ENCODE measurements at places on chromosomes 4 and X. TPM values are rescaled to one million over a fixed set of nuclear protein-coding genes. Genes with fewer than 3 reads are reported as not detected.

GRCh38 chr4:67291644-67292043 is 253.7 kb downstream of the CENPC start:
- no peak for DNase-seq
- H3K4me3 ChIP-seq = no peak overlapping the region
- H3K36me3 ChIP-seq = no peaks in the 10 kb centered on the region
- no peak overlapping the region for H3K27ac ChIP-seq
- no peaks in the 10 kb centered on the region for H3K27me3 ChIP-seq
- H3K4me1 ChIP-seq = peaks cover 6% of the 10 kb centered on the region

DNA sequence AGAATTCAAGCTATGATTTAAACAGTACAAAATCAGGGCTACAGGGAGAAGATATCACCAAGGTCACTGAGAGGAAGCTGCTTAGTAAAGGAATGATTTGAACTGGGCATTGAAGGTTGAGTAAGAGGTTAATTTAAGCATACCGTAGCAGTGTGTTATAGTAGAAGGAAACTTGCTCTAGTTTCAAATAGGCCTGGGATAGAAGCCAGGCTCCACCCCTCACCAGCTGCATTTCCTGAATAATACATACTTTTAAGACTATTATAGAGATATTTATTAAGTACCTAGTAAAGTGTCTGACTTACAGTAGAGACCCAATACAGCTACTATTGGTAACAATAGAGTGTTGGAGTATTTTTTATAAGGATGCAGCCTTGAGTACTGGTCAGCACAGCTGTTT is 118.0 kb upstream of the GLRA2 start:
- no peaks in the 10 kb centered on the region for H3K4me1 ChIP-seq
- DNase-seq = no peak
- no peak overlapping the region for H3K4me3 ChIP-seq
- no peaks in the 10 kb centered on the region for H3K27me3 ChIP-seq

DNA sequence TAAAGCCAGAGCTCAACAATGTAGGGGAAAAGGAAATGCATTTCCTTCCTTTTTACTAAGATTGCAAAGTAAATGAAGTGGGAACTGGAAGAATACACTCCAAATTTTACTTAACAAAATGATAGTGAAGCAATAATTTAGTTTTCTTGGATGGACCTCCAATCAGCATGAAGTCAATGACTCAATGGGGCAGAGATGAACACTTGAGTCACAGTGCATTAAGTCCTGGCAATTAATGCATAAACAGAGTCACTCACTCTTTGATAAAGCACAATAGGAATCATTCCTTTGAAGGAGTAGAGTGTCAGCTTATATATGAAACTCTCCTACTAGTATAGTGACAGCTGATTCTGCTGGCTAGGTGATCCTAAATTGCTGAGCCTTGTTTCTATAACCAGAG is 66.7 kb upstream of the FRAS1 start:
- no peaks in the 10 kb centered on the region for H3K27me3 ChIP-seq
- no peak for DNase-seq
- no peak overlapping the region for H3K4me3 ChIP-seq
- H3K27ac ChIP-seq = no peak overlapping the region
- peaks cover 5% of the 10 kb centered on the region for H3K4me1 ChIP-seq

- H3K4me1 ChIP-seq = no peaks in the 10 kb centered on the region
- H3K36me3 ChIP-seq = no peaks in the 10 kb centered on the region
- DNase-seq = no peak
- H3K4me3 ChIP-seq = no peak overlapping the region
These were observed 55.8 kb downstream of the HHIP start for GRCh38 chr4:144701683-144702233.

GRCh38 chr4:30770049-30770549 is 49.9 kb downstream of the PCDH7 start:
- no peaks in the 10 kb centered on the region for H3K27me3 ChIP-seq
- no peak for DNase-seq
- no peak overlapping the region for H3K27ac ChIP-seq

DNA sequence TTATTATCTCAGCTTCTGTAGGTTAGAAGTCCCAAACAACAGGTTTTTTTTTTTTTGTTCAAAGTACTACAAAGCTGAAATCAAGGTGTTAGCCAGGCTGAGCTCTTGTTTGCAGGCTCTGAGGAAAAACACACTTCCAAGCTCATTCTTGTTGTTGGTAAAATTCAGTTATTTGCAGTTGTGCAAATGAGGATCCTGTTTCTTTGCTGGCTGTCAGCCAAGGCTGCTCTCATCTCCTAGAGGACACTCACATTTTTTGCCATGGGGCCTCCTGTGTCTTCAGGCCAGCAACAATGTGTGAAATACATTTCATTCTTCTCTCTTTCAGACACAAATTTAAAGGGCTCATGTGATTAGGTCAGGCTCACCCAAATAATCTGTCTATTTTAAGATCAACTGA is 60.3 kb upstream of the HSD17B10 start:
- H3K27ac ChIP-seq = no peak overlapping the region
- DNase-seq = no peak
- H3K36me3 ChIP-seq = no peaks in the 10 kb centered on the region
- H3K27me3 ChIP-seq = no peaks in the 10 kb centered on the region
- no peak overlapping the region for H3K4me3 ChIP-seq

DNA sequence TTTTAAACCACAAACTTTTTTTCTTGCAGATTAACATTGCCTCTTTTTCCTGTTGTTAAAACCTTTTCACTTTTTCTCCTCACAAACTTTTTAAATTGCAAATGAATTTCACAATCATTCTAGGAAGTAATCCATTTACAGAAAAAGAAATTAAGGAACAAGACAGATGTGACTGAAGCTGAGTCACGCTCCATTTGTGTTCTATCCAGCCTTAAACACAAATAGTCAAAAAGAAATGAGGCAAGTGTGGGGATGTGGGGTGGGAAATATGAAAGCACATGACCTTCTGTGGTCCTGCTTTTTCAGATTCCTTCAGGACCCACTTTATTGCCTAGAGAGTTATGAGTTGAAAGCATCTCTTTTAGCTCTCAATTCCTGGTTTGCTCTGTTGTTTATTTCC is 197.0 kb downstream of the ADGRL3 start:
- H3K4me1 ChIP-seq = no peaks in the 10 kb centered on the region
- no peaks in the 10 kb centered on the region for H3K27me3 ChIP-seq
- DNase-seq = no peak
- H3K4me3 ChIP-seq = no peak overlapping the region
- H3K27ac ChIP-seq = no peak overlapping the region
- no peaks in the 10 kb centered on the region for H3K36me3 ChIP-seq

GRCh38 chr4:85302756-85303155 is 172.2 kb upstream of the ARHGAP24 start:
- no peaks in the 10 kb centered on the region for H3K4me1 ChIP-seq
- H3K36me3 ChIP-seq = no peaks in the 10 kb centered on the region
- DNase-seq = no peak
- no peak overlapping the region for H3K4me3 ChIP-seq

DNA sequence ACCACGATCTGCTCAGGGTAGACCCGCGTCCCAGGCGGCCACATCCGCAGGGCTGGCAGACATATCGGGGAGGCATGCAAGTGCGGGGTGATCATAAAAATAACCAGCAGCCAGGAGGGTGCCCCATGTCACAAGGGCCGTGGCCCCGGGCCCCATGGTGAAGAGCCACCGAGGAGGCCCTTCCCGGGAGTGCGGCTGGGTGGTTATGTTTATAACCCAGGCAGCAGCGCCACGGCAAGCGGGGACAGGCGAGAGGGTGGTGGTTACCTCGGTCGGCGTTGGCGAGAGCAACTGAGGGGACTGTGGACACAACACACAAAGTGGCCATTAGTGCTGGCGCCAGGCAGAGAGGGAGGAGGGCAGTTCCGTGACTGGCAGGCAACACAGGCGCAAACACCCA is 92.7 kb upstream of the AFAP1 start:
- H3K4me3 ChIP-seq = no peak overlapping the region
- peaks cover 8% of the 10 kb centered on the region for H3K4me1 ChIP-seq
- peaks cover 3% of the 10 kb centered on the region for H3K27me3 ChIP-seq
- no peaks in the 10 kb centered on the region for H3K36me3 ChIP-seq
- no peak overlapping the region for H3K27ac ChIP-seq

DNA sequence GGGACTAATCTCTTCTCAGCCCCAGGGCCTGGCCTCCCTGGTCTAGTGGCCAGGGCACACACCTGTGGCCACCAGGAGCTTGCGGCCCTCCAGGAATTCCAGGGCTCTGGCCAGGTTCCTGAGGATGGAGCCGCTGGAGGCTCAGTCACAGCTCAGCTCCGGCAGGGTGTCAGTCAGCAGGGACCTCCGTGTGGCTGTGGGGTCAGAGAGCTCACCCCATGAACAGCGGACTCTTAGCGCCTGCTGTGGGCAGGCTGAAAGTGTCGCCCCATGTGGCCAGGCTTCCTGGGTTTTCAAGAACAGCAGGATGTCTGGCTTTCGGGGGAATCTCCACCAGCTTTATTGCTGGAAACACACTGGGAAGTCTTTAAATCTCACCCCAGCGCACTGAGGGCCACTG is 19.3 kb upstream of the SH3TC1 start:
- H3K27ac ChIP-seq = no peak overlapping the region
- H3K36me3 ChIP-seq = no peaks in the 10 kb centered on the region
- DNase-seq = no peak
- no peaks in the 10 kb centered on the region for H3K27me3 ChIP-seq
- peaks cover 39% of the 10 kb centered on the region for H3K4me1 ChIP-seq

DNA sequence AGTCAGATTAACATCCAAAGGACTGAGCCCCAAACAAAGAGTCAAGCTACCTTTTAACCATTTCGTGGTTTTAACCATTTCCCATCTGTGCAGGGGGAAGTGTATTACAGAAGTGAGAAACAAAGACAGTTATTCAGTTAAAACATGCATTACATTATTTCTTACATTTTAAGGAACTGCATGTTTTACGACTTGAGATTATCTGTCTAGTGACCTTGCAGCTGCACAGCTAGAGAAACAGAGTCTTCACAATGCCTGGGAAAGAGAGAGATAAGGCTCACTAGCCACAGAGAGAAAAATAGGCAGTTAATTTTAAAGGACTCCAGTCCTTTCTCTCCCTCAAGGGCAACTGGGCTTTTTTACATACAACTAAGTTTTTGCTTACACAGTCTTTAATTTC is 48.7 kb upstream of the KLHL4 start:
- H3K36me3 ChIP-seq = no peaks in the 10 kb centered on the region
- H3K27ac ChIP-seq = no peak overlapping the region
- H3K4me1 ChIP-seq = no peaks in the 10 kb centered on the region
- DNase-seq = no peak

GRCh38 chr4:27003642-27004113 is 143.0 kb downstream of the STIM2 start:
- no peak for DNase-seq
- H3K4me1 ChIP-seq = no peaks in the 10 kb centered on the region
- no peaks in the 10 kb centered on the region for H3K27me3 ChIP-seq
- H3K36me3 ChIP-seq = peaks cover under 1% of the 10 kb centered on the region
- no peak overlapping the region for H3K27ac ChIP-seq

GRCh38 chr4:153364061-153364460 is 19.6 kb downstream of the MND1 start:
- no peaks in the 10 kb centered on the region for H3K4me1 ChIP-seq
- no peak overlapping the region for H3K27ac ChIP-seq
- no peaks in the 10 kb centered on the region for H3K36me3 ChIP-seq
- no peak for DNase-seq

DNA sequence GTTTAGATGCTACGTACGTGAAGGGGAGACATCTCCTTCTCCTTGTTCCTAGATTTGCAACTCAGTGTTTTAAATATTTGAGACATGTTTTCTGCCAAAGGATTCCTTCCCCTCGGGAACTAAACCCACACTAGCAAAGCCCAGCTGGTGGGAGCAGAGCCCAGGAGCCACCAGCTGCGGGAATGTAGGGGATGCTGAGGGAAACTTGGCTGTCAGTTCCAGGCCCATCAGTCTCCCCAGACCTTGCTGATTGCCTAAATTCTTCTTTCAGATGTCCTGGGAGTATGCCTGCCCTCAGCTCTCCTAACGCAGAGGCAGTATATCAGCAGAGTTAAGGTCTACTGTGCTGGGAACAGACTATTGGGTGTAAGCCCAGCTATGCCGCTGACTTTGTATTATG is 630.0 kb upstream of the TENM3 start:
- no peak for DNase-seq
- H3K27ac ChIP-seq = no peak overlapping the region
- H3K36me3 ChIP-seq = no peaks in the 10 kb centered on the region
- H3K4me1 ChIP-seq = no peaks in the 10 kb centered on the region

- DNase-seq = no peak
- no peaks in the 10 kb centered on the region for H3K4me1 ChIP-seq
- no peak overlapping the region for H3K4me3 ChIP-seq
- H3K36me3 ChIP-seq = no peaks in the 10 kb centered on the region
These were observed 196.4 kb upstream of the RADX start for GRCh38 chrX:106415276-106415895.

GRCh38 chr4:5084911-5085475 is 33.7 kb downstream of the STK32B start:
- H3K4me3 ChIP-seq = no peak overlapping the region
- no peak overlapping the region for H3K27ac ChIP-seq
- H3K27me3 ChIP-seq = no peaks in the 10 kb centered on the region
- no peak for DNase-seq
- no peaks in the 10 kb centered on the region for H3K36me3 ChIP-seq

DNA sequence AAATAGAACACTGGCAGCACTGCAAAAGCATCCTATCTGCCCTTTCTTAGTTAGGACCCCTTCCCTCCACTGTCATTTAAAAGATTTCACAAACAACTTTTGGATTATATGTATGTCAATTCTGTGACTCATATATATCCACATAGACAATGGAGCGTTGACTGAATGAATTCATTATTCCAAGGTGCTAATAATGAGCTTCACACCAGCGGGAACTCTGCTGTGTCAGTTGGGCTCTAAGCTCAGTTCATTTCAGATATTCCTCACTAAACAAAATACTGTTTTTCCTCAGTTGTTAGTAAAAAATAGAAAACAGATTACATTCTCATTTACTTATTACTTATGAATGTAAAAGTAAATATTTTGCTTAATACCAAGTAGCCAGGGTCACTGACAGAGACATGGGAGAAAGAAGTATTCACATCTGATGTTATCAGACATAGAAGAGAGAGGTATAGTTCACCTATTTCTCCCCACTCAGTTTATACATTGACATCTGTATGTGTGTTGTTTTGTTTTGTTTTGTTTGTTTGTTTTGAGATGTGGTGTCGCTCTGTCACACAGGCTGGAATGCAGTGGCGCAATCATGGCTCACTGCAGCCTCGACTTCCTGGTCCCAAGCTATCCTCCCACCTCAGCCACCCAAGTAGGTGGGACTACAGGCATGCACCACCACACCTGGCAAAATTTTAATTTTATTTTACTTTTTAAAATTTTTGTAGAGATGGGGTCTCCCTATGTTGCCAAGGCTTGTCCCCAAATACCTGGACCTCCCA is 10.9 kb downstream of the NFKB1 start:
- no peaks in the 10 kb centered on the region for H3K36me3 ChIP-seq
- no peak overlapping the region for H3K4me3 ChIP-seq
- no peak for DNase-seq
- peaks cover 6% of the 10 kb centered on the region for H3K4me1 ChIP-seq
- H3K27me3 ChIP-seq = no peaks in the 10 kb centered on the region

- no peaks in the 10 kb centered on the region for H3K36me3 ChIP-seq
- H3K4me1 ChIP-seq = no peaks in the 10 kb centered on the region
- no peak for DNase-seq
These were observed 71.9 kb upstream of the TFDP3 start for GRCh38 chrX:133290076-133290475.

GPR143 gene
- total RNA-seq = 10.6 TPM

CENPE gene
- 2.3 TPM for total RNA-seq

SERPINA7 gene
- not detected for total RNA-seq

SLC10A6 gene
- total RNA-seq = 60.7 TPM

PPARGC1A gene
- 10.5 TPM for total RNA-seq

GPC4 gene
- 3.7 TPM for total RNA-seq

FOXR2 gene
- not detected for total RNA-seq

DUX4 gene
- not detected for total RNA-seq

LRIT3 gene
- 2.2 TPM for total RNA-seq
